G401 (cell line): ENCODE measurements at places on chromosomes 7 and 10.

- DNase-seq, result no peak
Measured at GRCh38 chr7:41147606-41148485, 555.0 kb downstream of the INHBA start.

DNA sequence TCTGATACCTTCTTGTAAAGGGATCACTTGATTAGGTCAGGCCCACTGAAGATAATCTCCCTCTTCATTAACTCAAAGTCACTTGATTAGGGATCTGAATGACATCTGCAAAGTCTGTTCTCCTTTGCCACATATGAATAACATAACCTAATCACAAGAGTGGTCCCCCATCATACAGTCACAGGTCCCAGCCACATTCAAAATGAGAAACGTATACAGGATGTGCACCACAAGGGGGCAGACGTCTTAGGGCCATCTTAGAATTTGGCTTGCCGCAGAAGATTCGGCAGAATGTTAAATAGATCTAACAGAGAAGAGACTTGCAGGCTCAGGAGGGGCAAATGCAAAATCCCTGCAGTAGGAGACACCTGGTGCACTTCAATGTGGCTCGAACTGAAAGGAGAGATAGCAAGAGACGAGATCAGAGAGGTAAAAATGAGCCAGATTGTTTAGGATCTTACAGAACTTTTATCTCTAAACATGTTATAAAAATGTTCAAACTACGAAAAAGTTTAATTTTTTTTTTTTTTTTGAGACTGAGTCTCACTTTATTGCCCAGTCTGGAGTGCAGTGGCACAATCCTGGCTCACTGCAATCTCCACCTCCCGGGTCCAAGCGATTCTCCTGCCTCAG, 10.4 kb upstream of the SMC3 start:
- peak; percentile 65 for DNase-seq

- DNase-seq, result no peak
Measured at GRCh38 chr10:17024461-17024860, 105.2 kb downstream of the CUBN start.

DNA sequence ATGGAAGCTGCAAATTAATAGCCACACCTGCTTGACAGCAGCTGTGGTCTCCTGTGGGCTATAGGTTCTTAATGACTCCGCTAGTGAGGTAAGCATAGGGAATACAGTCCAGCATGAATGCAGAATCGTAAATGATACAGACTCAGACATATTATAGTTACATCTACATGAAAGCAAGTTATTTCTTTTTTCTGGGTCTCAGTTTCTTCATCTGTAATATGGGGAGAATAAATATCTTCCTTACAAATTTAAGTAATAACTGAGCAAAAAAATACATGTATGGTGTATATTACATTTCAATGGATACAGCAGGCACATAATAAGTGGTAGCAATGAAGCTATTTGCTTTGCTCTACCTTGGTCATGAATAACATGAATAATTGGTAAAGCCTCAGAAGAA, 245.9 kb upstream of the RHOBTB1 start:
- no peak for DNase-seq

DNA sequence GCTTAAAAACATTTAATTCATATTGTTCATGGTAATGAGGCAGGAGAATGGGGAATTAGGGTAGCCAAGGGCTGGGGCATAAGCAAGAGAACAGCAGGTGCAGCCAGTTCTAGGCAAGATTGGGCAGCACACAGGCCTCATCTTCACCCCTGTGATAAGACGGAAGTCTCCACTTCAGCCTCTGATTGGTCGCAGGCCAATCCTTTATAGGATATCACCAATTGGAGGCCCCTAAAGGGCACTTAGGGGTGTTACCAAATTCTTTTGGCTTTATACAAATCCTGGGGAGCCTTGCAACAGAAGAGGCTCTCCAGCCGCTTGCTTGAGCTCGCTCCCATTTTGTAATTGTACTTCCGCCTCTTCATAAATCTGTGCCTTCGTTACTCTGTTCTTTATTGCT, 231.1 kb downstream of the REEP3 start:
- DNase-seq, result no peak

GRCh38 chr10:92027141-92027540, 103.6 kb downstream of the BTAF1 start:
- no peak for DNase-seq

- DNase-seq, result no peak
Measured at GRCh38 chr10:230758-231157, 95.5 kb downstream of the ZMYND11 start.

GRCh38 chr10:1600861-1601260, 136.5 kb downstream of the ADARB2 start:
- DNase-seq, result no peak

DNA sequence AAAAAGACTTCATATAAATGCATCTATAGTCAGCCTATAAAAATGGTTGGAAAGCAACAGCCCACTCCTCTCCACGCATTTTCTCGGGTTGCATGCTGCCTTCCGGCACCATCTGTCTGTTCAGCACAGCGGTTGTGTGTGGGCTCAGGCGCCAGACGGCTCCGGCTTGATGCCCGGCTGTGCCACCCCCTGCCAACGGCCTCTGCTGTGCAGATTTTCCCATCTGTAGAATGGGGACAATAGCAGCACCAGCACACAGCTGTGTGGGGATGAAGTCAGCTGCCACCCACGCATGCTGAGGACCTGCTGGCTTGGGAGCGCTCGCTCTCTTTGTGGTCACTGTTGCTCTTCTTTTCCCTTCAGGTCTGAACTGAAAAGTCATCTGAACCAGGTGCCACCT, 19.5 kb downstream of the PRKAG2 start:
- no peak for DNase-seq

GRCh38 chr10:89887830-89888229, 186.4 kb downstream of the KIF20B start:
- DNase-seq, result no peak

DNA sequence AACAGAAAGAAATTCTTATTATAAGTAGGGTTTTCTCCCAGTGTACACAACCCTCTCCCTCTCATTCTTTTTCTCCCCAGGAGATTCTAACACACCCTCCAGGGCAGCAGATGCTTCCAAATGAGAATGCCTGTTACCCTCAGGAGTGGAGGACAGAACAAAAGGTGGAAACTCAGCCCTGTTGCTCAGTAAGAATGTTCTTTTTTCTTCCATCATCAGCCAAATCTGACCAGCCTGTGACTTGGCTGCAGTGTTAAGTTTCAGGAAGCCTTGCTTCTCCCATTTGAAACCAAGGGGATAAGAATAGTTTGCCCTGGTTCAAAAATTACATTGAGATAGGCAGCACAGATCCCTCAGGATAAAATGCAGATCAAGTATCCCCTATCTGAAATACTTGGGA, 77.5 kb upstream of the EEPD1 start:
- DNase-seq, result no peak

DNA sequence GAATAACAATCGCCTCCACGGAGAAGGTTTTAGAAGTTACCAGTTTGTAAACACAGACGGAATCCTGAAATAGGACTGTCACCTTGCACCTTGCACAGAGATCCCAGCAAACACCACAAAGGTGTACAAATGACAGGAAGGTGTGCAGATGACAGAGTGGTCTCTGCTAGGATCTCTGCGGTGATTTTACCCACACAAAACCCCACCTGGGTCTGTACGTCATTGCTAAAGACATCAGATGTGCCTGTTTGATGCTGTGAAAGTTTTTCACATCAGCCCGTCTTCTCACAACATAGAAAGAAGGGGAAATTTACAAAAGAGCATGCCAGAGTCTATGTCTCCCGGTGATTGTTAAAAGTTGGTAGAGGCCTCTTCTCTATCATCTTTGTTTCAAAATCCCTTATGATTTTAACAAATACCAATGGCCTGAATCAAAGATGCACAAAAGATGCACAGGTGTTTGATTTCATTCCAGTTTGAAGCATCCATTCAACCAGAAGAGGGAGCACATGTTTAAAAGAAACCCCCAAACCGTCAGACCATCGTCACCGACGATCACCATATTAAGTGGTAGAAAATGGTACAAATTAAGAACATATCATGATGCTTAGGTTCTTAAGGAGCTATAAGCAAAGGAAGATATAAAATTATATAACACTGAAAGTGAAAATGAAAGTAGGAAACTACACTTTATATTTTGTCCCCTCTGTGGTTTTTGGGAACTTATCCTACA, 576.5 kb downstream of the PTPRN2 start:
- DNase-seq, result no peak

DNA sequence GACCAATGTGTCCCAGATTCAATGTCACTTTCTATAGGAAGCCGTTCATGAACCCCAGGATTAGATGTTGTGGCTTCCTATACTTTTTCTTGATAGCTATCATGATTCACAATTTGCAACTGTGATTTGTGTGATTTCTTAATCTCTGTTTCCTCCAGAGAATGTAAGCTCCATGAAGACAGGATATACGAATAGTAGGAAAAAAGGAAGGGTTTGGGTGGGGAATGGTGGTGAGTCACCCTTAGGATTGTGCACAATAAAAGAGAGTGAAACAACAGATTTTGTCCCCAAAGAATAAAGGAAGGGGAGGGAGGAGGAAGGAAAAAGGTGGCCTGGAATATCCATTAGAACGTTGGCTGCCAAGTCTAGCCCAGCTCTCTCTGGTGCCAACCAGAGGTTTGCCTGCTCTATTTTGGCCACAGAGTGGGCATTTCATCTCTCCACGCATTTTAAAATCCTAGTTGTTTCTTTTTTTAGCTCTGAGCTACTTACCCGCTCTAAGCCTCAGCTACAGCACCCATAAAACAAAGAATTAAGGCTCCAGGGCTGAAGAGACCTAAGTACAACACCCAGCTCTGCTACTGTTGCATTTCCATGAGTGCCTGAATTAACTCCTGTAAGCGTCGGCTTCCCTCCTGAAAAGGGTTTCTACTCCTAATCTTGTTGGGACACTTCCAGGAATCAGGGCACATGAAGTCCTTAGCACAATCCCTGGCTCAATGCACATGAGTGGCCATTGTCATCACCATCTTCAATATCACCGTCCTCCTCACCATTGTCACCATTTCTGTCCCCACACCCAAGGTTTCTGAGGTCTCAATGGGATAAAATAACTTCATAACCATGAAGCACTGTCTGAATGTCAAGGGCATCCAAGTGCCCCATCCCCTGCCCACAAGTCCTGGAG, 3.5 kb downstream of the HK1 start:
- no peak for DNase-seq

- DNase-seq, result peak; percentile 27
Measured at GRCh38 chr7:26853788-26854393, 10.5 kb downstream of the SKAP2 start.

- DNase-seq, result no peak
Measured at GRCh38 chr7:117034851-117035464, 81.7 kb downstream of the ST7 start.

DNA sequence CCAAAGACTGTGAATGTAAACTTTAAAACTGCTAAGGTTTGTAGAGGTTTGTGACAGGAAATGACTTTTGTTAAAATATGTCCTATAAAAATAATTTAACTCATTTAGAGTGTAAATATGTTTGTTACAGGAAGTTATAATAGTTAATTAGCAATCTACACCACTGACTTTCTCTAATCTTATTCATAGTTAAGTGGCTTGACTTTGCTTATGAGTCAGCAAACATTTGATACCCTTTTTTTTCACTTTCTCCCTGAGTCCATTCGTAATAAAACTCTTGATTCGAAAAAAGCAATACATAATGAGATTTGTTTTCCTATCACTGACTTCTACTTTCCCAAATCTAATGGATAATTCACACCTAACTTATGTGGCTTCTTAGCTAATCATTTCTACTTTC, 317.7 kb upstream of the SEMA3C start:
- no peak for DNase-seq

- no peak for DNase-seq
Measured at GRCh38 chr7:20484356-20484755, 131.1 kb upstream of the ABCB5 start.

- DNase-seq, result no peak
Measured at GRCh38 chr7:47685712-47686376, 103.9 kb upstream of the TNS3 start.

GRCh38 chr10:73786512-73786885, 1.1 kb downstream of the ZSWIM8 start:
- no peak for DNase-seq

GRCh38 chr10:13003759-13004158, 2.2 kb upstream of the CCDC3 start:
- no peak for DNase-seq

- DNase-seq, result no peak
Measured at GRCh38 chr7:140883378-140883777, 41.4 kb downstream of the BRAF start.

- no peak for DNase-seq
Measured at GRCh38 chr7:57354679-57355338, 95.2 kb upstream of the ZNF716 start.

GRCh38 chr10:118239236-118239630, 102.9 kb downstream of the FAM204A start:
- DNase-seq, result no peak

DNA sequence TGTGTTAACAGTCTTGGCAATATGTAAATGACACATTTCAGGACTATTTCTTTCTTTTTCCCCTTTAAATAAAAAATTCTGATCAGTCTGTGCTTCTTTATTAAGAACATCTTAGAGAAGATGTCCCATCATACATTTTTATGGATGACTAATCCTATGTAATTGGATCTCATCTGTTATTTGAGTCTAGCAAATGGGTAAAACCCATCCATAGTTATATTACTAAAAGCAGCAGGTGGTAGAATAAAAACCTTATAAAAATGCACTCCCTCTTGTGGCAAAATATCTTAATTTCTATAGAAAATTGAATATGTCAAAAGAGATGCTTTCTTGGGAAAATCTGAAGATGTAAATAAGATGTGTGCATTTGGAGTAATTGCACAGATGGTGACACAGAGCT, 35.3 kb downstream of the TRRAP start:
- DNase-seq, result no peak

GRCh38 chr7:152158801-152159587, 133.5 kb downstream of the GALNT11 start:
- DNase-seq, result no peak

- DNase-seq, result no peak
Measured at GRCh38 chr10:34489973-34490745, 324.9 kb downstream of the PARD3 start.

DNA sequence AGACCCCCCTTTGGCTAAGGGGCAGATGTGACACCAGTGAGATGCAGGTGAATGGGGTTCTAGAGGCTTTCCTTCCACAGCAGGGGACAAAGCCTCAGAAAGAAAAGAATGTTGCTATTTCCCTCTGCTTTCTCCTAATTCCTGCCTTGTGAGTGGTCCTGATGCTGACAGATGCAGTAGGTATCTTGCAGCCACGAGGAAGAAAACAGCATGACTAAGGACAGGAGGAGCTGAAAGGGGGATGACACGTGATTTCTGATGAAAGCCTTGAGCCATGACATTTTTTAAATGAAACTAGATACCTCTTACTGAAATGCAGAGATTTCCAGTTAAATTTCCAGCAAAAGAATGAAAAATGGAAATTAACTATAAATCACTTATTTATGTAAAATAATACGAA, 92.4 kb downstream of the C1GALT1 start:
- no peak for DNase-seq

GRCh38 chr10:125700355-125700911, 17.5 kb upstream of the TEX36 start:
- DNase-seq, result no peak

DNA sequence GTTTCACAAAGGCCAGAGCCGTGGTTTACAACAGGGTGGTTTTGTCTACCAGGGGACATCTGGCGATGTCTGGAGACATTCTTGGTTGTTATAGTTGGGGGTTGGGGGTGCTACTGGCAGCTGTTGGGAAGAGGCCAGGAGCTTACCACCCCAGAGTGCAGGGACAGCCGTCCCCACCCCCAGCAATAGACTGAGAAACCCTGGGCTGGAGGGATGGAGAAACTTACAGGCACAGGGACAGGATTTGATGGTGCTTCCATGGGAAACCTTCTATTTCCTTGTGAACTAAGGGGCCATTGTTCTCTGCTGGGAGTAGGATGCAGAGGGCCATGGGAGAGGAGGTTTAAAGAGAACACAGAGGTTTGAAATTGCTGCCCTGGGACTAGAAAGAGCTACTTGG, 10.9 kb downstream of the ADCK2 start:
- DNase-seq, result no peak
